ENCODE measurements at places on chromosomes 7 and 10.

DNA sequence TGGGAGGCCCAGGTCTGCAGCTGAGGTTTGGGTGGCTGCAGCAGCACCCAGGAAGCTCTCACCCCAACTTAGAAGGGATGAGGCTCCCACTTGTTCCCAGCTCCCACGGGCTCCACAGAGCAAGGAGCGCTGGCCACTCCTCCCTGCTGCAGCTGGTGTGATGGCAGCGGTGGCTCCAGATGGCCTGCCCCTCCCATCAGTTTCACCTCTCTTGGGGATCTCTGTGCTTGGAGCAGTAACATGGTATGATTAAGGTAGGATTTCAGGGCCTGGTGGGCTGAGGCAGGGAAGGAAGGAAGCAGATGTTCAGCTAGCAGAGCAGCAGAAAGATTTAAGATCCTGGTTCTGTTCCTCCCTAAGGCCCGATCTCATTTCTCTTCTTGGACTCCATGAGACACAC lies 66.8 kb upstream of the KIF5B start:
- DNase-seq: no peak

GRCh38 chr7:128011131-128011661 lies 20.0 kb downstream of the LRRC4 start:
- no peak for DNase-seq

- DNase-seq: peak; percentile 54
These were observed 922.9 kb upstream of the LRRN3 start for GRCh38 chr7:110168010-110168409.

- peak; percentile 0 for DNase-seq
These were observed 1019.6 kb upstream of the SORCS1 start for GRCh38 chr10:108184114-108184513.

DNA sequence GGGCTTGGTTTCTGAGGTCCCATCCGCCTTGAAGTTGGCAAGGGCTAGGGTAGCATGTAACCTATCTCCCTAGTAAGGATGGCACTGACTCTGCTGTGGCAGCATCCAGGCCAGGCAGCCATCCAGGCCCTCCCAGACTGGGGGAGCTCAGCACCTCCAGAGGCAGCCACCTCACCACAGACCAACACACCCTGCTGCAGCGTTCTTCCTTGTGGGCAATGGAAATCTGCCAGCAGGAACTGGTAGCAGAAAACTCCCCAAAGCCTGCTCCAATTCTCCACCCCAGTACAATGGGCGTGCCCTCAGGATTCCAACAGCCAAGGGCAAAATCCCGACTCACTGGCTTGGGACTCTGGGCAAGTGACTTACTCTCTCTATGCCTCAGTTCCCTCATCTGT lies 27.5 kb downstream of the DLG5 start:
- peak; percentile 86 for DNase-seq

DNA sequence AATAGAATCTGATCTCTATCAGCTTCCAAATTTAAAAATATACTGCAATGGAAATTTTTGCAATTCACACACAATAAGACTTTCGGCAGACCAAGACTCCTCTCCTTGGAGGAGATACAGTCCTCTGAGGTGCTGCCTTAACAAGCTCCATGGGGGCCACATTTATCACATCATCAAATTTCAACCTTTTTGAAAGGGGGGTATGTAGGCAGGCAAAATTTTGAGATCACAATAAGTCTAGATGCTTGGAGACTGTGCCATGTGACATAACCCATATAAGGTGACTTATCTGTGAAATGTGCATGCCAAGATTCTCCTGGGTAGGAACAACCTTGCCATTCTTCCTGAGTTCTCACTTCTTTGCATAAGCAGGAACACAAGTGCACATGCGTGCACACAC lies at the start of gene OR2A12:
TSS of gene OR2A12 (plus strand) at position 301 of the 400 bp plus-strand sequence. CDS start 8,830 bp downstream, outside the sequence.
- no peak for DNase-seq

- DNase-seq: no peak
These were observed 850.9 kb downstream of the LRMDA start for GRCh38 chr10:76282061-76283025.

DNA sequence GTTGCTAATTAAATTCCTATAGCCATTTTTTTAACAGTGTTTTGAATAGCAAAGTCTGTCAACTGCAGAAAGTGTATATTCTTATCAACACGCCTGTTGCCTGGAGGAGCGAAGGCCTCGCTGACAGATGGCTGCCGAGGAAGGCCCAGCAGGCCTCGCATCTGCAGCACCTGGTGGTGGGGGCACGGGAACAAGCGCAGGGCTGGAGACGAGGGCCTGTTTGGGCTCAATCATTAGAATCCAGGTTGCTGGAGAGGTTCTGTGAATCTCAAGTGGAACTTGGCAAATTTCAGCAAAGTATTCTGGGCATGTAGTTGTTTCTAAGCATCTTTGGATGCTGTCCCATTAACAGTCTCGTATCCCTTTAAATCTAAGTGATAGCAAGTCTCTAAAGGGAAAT lies 66.1 kb upstream of the FAM204A start:
- DNase-seq: no peak

- peak; percentile 11 for DNase-seq
These were observed 475.2 kb upstream of the CELF2 start for GRCh38 chr10:10542477-10542876.

- DNase-seq: no peak
These were observed 18.1 kb downstream of the SLC35G1 start for GRCh38 chr10:93911866-93912265.

DNA sequence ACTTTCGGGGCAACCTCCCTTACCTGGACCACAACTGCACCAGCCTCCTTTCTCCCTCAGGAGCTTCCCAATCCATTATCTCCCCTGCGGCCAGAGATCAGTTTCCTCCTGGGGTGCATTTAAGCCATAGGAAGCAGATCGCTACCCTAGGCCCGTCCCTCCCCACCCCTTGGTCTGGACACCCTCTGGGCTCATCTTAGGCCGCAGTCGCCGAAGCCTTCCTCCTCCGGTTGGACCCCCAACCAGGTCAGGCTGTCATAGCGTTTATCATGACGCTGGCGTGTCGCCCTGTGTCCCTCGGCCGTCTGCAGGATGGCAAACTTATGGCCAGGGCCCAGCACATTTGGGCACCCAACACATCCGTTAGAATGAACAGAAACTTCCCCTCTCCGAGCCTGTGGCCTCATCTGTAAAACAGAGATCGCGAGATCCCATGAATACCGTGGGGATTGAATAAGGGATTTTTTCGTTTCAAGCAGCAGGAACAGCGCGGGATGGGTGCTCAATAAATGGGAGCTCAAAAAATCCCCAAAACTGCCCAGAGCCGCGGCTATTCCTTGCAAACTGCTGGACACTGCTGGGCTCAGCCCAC lies 669 bp upstream of the AP5Z1 start:
- DNase-seq: peak; percentile 81

GRCh38 chr10:63799521-63800300 lies 278.5 kb downstream of the REEP3 start:
- peak; percentile 11 for DNase-seq

DNA sequence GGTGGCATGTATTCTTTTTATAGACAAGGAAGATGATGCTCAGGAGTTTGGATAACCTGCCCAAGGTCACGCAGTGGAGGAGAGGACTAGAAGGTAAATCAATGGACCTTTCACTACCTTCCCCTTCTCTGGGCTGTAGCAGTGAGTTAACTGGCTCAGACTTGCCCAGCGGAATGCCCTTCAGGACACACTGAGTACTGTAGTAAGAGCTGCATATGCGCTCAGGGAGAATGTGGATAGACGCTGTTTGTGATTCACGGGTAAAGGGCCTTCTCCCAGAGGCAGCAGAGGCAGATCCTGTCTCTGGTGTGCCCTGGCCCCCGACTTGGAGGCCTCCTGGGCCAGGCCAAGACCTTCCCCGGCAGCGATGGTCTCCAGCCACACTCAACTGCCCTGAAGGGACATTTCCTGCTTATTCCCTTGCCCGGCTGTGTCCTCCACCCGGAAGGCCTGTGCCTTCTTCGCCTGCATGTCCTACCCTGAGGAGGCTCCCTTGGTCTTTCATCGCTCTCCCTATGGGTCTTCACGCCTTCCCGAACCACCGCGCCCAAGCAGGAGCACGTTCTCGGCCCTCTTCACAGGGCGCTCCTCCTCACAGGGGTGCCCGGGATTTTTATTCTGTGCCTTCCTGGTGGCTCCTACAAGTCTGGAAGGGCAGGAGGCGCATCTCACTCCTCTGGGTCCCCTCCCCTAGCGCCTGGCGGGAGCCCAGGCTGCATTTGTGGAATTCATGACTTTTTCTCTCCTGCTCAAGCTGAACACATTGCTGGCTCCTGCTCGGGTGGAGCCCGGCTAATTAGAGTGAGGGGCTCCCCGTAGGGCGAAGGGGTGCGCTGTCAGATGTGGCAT lies 1.8 kb upstream of the IKZF1 start:
- no peak for DNase-seq

- peak; percentile 81 for DNase-seq
These were observed 3.8 kb upstream of the DDX50 start for GRCh38 chr10:68897336-68897741.

- no peak for DNase-seq
These were observed 41.8 kb upstream of the IGFBP3 start for GRCh38 chr7:45962861-45963260.

DNA sequence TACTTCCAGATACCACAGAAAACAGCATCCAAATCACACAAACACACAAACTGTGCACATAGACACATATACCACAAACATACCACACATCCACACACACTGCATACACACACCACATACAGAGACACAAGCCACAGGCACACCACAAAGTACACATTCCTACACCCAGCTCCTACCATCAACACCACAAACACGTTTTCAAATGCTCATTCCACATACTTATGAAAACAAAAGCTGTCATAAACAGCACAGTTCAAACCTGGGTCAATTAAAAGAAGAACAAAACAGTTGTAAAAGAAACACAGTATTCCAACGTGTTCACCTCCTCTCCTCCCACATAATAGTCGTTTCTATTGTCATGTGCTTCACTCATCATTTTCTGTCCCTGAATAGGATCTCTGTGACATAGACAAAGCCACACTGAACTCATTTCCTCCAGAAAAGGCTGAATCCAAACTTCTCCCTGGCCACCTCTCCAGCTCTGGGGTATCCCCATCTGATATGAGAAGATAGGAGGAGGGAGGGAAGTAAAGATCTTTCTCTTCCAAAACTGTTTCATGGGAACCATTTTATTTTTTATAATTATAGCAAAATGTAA lies 89.2 kb downstream of the CXCL12 start:
- DNase-seq: peak; percentile 56

Data from EH (cell line).